ENCODE measurements at places on chromosomes 6 and 20. TPM values are rescaled to one million over a fixed set of nuclear protein-coding genes. Genes with fewer than 3 reads are reported as not detected.

- no peaks in the 10 kb centered on the region for H3K27me3 ChIP-seq
- H3K4me3 ChIP-seq = no peak overlapping the region
- no peaks in the 10 kb centered on the region for H3K4me1 ChIP-seq
- no peak for DNase-seq
These were observed 7.8 kb upstream of the MRS2 start for GRCh38 chr6:24394780-24395437.

GRCh38 chr6:41341580-41341979 is 6.2 kb downstream of the NCR2 start:
- no peak overlapping the region for H3K4me3 ChIP-seq
- no peaks in the 10 kb centered on the region for H3K4me1 ChIP-seq
- DNase-seq = no peak
- H3K27ac ChIP-seq = no peak overlapping the region
- peaks cover 2% of the 10 kb centered on the region for H3K27me3 ChIP-seq

FAM135A gene
- 93.0 TPM for total RNA-seq

DNA sequence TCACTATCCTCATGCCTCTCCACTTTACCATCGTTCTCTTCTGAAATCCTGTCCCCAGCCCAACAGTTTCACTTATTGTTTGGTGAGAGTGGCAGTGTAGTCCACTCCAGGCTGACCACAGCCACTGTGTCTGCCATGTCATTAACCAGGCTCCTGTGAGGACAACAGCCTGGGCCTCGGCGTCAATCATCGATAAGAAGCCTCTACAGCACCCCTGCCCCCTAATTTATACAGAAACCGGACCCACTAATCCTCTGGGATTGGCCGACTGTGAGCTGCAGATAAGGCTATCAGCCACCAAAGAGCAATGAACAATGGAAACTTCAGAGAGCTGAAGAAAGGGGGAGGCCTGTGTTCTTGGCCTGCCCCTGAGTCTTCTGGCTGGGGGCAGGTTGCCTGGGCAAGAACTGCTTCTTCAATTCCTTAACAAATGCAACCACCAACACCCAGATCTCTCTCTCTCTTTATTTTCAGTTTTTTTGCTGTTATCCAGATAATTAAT is 3.4 kb downstream of the EGFL8 start:
- H3K4me1 ChIP-seq = peaks cover 26% of the 10 kb centered on the region
- no peak overlapping the region for H3K4me3 ChIP-seq
- peaks cover 82% of the 10 kb centered on the region for H3K36me3 ChIP-seq
- DNase-seq = no peak
- H3K27me3 ChIP-seq = no peaks in the 10 kb centered on the region

KCNG1 gene
- 2.6 TPM for total RNA-seq

GRCh38 chr6:135183002-135183531 is 2.0 kb downstream of the MYB start:
- no peaks in the 10 kb centered on the region for H3K36me3 ChIP-seq
- H3K27ac ChIP-seq = no peak overlapping the region
- peaks cover 25% of the 10 kb centered on the region for H3K27me3 ChIP-seq
- DNase-seq = no peak
- peaks cover 28% of the 10 kb centered on the region for H3K4me1 ChIP-seq

DNA sequence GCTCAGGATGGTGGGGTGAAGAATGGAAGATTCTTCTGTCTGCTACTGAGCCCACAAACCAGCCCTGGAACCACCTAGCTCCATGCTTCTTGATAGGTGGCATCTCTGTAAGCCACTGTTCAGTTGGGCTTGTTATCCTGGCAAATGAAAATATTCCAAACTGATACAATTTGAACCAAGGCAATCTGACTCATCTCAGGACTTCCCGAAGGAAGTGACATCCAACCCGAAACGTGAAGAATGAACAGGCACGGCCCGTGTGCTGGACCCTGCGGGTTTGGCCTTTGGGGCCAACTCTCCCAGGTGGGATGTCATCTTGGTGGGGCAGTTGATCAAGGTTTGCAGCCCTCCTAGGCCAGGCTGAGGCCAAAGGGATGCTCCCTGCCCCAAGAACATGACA is 160.3 kb downstream of the PREX1 start:
- H3K36me3 ChIP-seq = peaks cover 60% of the 10 kb centered on the region
- DNase-seq = no peak
- no peak overlapping the region for H3K4me3 ChIP-seq
- peaks cover 31% of the 10 kb centered on the region for H3K4me1 ChIP-seq
- no peak overlapping the region for H3K27ac ChIP-seq
- no peaks in the 10 kb centered on the region for H3K27me3 ChIP-seq

SEL1L2 gene
- not detected for total RNA-seq

DNA sequence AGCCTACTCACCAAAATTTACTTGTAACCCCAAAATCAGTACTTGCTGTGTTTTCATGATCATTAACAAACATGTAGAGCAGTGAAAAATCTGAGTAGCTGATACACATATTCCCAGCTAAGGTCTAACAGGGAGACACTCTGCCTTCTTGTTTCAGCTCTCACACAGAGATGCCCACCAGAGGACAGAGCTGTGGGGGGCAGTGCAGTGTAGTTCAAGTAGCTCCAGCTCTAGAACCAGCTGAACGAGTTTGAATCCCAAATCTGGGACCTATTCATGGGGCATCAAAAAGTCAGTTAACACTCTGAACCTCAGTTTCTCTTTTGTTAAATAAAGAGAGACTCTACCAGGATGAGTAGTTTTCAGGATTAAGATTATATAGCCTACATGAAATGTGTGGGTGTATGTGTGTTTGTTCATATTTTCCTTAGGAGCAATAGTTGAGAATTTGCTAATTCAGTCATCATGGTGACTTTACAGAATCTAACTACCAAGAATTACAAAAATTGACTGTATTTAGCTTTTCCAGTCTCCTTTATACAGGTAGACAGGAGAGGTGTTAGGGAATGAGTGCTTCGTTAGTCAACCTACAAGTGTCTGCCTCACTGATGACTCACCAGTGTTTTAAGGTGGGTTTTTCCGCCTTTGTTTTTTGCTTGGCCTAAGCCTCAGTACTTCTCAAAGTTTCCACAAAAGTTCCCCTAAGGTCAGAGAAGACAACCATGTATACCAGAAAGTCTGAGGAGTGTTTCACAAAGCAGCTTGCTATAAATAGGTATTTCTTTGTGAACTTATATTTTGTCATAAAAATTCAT is 164.0 kb upstream of the RUNX2 start:
- no peaks in the 10 kb centered on the region for H3K4me1 ChIP-seq
- H3K36me3 ChIP-seq = no peaks in the 10 kb centered on the region
- H3K4me3 ChIP-seq = no peak overlapping the region
- no peak overlapping the region for H3K27ac ChIP-seq
- no peaks in the 10 kb centered on the region for H3K27me3 ChIP-seq

NKAPL gene
- 1.8 TPM for total RNA-seq

DNA sequence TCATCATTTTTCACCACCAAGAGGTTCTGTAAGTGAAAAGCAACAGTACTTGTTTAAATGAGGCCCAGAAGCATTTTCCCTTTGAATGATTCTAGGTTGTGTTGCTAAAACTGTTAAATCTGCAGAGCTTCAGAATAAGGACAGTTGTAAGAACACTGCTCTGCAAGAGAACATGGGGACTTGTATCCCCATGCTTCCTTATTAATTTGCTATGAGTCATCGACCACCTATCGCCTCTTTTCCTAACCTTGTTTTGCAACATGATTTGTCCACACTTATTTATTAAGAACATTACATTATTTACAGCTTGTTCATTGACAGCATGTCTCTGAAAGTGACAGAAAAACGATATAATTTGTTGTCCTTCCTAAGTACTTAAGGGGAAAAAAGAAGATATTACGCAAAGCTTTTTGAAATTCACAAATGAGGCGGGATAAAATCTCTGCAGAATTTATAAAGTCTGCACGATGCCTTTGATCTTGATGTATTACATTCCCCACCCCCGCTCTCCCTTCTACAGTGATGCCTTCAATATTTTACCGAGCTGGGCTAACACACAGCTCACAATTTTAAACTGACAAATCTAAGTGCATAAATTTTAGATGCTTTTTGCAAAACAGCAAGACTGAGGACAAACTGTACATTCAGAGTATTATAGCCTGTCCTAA is 220.0 kb upstream of the SPTLC3 start:
- H3K36me3 ChIP-seq = no peaks in the 10 kb centered on the region
- H3K4me3 ChIP-seq = no peak overlapping the region
- DNase-seq = no peak

GRCh38 chr6:164795056-164795815 is 514.2 kb downstream of the C6orf118 start:
- DNase-seq = no peak
- H3K4me3 ChIP-seq = no peak overlapping the region
- no peaks in the 10 kb centered on the region for H3K27me3 ChIP-seq
- peaks cover 3% of the 10 kb centered on the region for H3K4me1 ChIP-seq

GRCh38 chr6:133093956-133094355 is 147.2 kb upstream of the EYA4 start:
- H3K27me3 ChIP-seq = no peaks in the 10 kb centered on the region
- no peaks in the 10 kb centered on the region for H3K36me3 ChIP-seq
- no peak overlapping the region for H3K27ac ChIP-seq
- no peaks in the 10 kb centered on the region for H3K4me1 ChIP-seq

DNA sequence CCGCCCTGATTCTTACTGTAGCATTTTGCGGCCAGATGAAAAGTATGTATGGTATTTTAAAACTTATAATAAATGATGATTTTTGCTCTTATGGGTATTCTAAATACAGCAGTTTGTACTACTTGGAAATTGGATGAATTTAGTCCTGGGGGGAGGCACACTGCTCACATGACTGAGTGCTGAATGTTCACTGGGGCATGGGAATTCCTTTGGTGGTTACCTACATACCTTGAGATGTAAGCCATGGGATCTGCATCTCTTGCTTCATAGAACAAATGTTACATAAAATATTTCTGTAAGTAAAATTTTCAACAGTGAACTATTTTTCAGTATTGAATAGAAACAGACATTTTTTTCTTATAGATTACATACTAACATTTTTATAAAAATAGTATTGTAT is 71.1 kb downstream of the FIG4 start:
- no peak overlapping the region for H3K27ac ChIP-seq
- no peaks in the 10 kb centered on the region for H3K27me3 ChIP-seq
- no peak overlapping the region for H3K4me3 ChIP-seq
- H3K4me1 ChIP-seq = no peaks in the 10 kb centered on the region
- DNase-seq = no peak

DNA sequence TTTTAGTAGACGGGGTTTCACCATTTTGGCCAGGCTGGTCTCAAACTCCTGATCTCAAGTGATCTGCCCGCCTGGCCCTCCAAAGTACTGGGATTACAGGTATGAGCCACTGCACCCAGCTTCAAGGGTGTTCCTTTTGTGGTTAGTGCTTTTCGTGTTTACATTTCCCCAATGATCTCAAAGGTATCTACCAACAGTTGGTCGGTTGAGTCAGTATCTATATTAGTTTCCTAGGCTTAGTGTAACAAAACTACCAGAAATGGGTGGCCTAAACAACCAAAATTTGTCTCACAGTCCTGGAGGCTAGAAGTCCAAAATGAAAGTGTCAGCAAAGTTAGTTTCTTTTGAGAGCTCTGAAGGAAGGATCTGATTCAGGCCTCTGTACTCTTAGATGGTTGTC is 30.1 kb downstream of the CASP8AP2 start:
- no peaks in the 10 kb centered on the region for H3K4me1 ChIP-seq
- peaks cover 37% of the 10 kb centered on the region for H3K36me3 ChIP-seq
- H3K27me3 ChIP-seq = no peaks in the 10 kb centered on the region
- H3K4me3 ChIP-seq = no peak overlapping the region
- DNase-seq = no peak

GRCh38 chr6:119227377-119227776 is 122.2 kb downstream of the MAN1A1 start:
- H3K27ac ChIP-seq = no peak overlapping the region
- H3K4me1 ChIP-seq = no peaks in the 10 kb centered on the region
- H3K36me3 ChIP-seq = no peaks in the 10 kb centered on the region
- H3K4me3 ChIP-seq = no peak overlapping the region
